ENCODE measurements at places on chromosomes 2 and 18.

- no peak for DNase-seq
Measured at GRCh38 chr2:28904802-28905457, 10.5 kb downstream of the WDR43 start.

- no peak for DNase-seq
Measured at GRCh38 chr18:31064130-31064529, 21.6 kb upstream of the DSC3 start.

- no peak for DNase-seq
Measured at GRCh38 chr18:44893966-44894365, 213.3 kb downstream of the SETBP1 start.

GRCh38 chr2:74503506-74504475 lies 3.7 kb downstream of the PCGF1 start:
- no peak for DNase-seq

DNA sequence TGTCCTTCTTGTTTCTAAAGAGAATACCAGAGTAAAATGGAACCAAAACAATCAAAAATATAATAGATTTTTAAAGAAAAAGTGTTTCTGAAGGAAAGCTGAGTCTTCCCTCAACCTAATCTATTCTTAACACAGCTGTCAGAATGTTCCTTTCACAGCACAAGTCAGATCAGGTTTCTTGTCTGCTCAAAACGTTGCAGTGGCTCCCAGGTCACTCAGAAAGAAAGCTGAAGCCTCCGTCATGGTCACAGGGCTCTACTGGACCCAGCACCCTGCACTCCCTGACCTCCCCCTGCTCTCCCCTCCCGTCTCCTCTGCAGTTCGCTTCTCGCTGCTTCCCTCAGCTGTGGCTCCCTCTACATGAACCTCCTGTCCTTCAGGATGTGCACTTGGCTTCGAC lies 90.7 kb upstream of the PTPRM start:
- DNase-seq = no peak

DNA sequence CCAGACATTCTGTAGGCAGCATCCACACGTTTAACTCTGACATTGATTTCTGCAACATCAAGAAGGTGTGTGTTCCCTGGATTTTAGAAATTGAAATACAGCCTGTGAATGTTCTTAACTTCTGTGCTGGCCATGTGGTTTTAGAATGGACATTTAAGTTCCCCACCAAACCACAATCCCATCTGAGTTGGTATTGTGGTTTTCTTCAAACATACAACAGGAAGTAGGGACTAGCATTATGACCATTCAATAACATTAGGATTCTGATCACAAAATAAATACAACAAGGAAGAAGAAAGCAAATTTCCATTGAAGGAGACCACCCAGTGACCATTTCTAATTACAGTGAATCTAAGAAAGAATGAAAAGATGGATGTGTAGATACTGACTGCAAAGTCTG lies 51.2 kb downstream of the MAP3K20 start:
- DNase-seq = no peak

DNA sequence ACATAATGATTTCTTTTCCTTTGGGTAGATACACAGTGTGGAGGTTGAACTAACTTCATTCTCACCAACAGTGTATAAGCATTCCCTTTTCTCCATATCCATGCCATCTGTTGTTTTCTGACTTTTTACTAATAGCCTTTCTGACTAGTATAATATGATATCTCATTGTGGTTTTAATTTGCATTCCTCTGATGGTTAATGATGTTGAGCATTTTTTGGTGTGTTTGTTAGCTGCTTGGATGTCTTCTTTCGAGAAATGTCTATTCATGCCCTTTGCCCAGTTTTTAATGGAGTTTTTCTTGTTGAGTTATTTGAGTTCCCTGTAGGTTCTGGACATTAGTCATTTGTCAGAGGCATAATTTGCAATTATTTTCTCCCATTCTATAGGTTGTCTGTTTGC lies 59.8 kb downstream of the MARCHF4 start:
- no peak for DNase-seq

- DNase-seq = no peak
Measured at GRCh38 chr2:234673961-234674759, 177.3 kb upstream of the ARL4C start.

GRCh38 chr2:133418671-133419070 lies 149.6 kb downstream of the NCKAP5 start:
- no peak for DNase-seq

- DNase-seq = no peak
Measured at GRCh38 chr2:44935729-44936098, 5.8 kb upstream of the SIX3 start.

DNA sequence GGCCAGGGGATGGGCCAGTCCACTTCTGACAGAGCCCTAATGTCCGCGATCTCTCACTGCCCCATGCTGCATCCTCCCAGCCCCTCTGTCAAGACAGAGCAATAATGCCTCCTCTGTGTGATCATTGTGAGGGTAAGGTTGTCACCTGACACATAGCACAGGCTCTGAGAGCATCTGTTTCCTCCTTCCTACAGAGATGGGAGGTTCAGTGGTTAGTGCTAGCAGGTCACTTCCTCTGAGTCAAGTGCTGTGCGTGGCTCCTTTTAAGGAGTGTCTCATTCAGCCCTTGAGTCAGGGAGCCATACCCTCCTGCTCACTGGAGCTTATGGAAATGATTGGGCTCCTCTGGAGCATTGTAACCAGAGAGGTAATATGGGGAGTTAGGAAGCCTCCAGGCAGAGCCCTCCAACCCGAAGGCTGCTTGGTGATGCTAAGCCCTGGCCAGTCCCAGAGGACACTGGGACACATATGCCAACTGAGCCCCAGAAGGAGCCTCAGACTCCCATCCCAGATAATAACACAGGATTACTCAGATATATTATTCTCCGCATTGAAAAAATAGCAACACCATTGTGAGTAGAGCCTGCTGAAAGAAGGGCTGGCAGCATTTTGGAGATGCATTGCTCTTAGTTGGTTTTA lies 189.0 kb downstream of the GALNT1 start:
- DNase-seq = no peak

DNA sequence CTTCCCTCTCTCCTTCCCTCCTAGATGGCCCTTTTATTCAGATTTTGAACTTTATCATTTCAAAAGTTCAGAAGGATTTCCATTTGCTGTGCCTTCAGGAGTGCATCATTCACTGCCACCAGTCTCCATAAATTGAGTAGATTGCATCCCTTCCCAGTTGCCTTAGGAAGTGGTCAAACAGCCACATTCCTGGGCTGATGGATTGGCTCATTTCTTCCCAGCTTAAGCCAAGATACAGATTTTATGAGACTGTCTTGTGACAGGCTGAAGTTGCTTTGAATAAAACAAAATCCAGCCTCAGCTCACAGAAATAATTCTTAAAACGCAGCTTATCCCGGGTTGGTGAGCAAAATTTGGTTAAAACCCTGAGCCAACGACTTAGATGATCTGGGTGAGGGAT lies 9.8 kb downstream of the NRP2 start:
- DNase-seq = no peak

DNA sequence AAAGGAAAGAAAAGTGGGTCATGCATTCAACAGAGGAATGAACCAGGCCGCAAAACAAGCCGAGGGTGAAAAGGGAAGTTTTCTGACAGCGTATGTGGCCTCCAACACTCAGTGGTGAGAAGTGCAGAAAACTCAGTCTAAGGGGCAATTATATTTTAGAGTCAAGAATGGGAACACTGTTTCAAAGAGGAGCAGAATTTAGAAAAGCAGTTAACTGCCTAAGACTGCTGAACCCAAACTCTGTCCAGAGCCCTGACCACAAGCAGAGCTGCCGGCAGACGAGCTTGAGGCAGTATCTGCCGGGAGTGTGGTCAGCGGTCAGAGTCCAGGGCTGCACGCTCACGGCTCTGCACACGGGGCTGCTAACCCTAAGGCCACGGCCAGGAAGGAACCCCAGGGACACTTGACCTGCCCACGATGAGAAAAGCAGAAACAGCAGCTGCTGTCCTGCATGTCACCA lies 347.0 kb upstream of the ID2 start:
- DNase-seq = no peak

Data from hippocampal formation (tissue), 2 donors.